ENCODE measurements at places on chromosomes 1 and 21.

DNA sequence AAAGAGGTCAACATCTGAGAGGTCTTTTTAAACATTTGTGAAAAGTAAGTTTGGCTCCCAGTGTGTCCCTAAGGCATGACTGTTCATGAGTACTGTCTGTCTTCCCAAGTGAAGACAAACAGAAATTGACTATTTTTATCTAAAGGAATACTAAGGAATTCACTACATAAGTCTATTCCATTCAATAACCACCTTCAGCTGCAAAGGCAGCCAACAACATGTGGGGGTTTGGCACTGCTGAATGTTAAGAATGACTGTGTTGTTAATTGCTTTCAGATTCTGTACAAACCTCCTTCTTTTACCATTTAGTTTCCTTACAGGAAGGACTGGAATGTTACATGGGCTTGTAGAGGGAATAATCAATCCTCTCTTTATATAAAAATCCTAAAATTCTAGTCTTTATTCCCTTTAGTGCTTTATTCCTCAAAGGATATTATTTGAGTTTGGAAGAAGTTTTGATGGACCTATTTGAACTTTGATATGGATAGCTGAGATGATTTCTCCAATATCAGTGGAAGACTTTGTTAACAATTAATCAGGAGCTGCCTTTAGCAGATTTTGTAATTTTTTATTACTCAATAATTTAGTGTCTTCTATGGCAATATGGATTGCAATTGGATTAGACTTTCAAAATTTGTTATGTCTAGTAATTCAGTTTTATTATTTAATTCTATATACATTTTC lies 201.7 kb upstream of the CHRM3 start:
- DNase-seq = no peak

DNA sequence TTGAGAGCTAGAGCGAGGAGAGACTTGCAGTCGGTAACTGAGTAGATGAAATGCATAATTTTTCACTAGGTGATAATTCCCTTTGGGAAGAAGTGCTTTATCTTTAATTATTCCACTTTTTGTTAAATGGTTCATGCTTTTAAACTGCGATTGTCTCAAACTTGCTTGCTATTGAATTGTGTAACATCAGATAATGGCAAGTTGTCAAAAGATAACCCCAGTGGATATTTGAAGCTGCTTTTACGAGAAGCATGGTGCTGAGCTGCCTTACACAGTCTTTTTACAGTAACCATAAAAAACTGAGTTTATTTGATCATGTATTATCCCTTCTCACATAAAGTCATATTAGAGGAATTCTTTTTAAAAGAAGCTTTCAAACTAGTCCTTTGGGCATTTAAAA lies 30.2 kb downstream of the TMEM50B start:
- no peak for DNase-seq

- DNase-seq = no peak
Observed at GRCh38 chr1:80534606-80535360, 1266.0 kb upstream of the ADGRL2 start.

DNA sequence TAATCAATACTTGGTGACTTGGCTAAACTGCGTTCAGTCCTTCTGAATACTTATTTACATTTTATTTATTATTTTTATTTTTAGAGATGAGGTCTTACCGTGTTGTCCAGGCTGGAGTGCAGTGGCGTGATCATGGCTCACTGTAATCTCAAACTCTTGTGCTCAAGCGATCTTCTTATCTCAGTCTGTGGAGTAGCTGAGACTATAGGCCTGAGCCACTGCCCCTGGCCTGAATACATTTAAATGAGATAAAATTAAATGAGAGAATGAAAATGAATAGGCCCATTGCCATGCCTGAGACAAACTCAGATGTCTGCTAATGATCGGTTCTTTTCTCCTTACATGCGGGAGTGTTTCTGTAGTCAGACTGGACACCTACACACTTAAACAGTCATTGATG lies 86.0 kb downstream of the GALNT2 start:
- DNase-seq = no peak

GRCh38 chr21:39041816-39042215 lies 141.4 kb downstream of the PSMG1 start:
- DNase-seq = no peak

GRCh38 chr1:164774413-164774812 lies 215.4 kb downstream of the PBX1 start:
- no peak for DNase-seq

DNA sequence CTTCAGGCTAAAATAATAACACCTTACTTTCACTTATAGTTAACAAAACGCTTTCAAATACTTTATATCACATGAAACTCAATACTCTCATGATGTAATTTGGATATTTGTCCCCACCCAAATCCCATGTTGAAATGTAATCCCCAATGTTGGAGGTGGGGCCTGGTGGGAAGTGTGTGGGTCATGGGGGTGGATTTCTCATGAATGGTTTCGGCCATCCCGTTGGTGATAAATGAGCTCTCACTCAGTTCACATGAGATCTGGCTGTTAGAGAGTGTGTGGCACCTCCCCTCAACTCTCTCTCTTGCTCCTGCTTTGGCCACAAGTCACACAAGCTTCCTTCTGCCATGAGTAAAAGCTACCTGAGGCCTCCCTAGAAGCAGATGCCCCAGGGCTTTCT lies 22.5 kb upstream of the PTGFRN start:
- DNase-seq = no peak

- DNase-seq = no peak
Observed at GRCh38 chr1:239922778-239923522, 168.7 kb upstream of the FMN2 start.

DNA sequence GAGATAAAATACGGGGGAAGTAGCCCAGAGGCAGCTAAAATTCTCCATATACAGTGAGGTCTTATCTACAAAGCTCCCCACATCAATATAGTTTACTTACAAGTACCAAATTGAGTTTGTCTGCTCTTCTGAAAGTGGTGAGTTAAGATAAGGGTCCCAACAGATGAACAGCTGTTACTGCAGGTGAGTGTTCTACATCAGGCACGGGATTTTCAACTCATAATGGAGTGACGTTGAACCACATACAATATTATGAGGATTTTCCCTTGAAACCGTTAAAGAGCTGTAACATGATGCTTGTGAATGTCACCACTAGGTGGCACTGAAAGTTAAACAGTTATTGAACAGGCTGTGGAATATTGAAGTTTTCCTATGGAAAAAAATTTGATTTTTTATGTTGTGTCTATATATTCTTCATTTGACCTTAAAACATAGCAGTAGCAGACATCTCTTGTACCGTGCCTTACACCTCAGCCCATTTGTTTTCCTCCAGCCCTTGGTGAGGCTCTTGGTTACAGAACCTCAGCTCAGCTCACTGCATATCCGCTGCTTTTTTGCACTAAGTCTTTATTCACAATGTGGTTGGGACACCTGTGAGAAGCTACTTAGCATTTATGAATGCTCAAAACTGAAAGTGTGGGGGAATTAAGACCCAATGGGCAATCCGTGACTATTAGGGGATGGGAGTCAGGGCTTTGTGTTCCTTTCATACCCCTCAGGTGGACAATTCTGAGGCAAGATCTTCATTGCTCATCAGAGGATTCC lies 23.2 kb downstream of the CD1D start:
- DNase-seq = no peak

- DNase-seq = no peak
Observed at GRCh38 chr1:17084787-17085186, 31.0 kb upstream of the SDHB start.

GRCh38 chr1:195236991-195237889 lies 1371.0 kb downstream of the KCNT2 start:
- no peak for DNase-seq

DNA sequence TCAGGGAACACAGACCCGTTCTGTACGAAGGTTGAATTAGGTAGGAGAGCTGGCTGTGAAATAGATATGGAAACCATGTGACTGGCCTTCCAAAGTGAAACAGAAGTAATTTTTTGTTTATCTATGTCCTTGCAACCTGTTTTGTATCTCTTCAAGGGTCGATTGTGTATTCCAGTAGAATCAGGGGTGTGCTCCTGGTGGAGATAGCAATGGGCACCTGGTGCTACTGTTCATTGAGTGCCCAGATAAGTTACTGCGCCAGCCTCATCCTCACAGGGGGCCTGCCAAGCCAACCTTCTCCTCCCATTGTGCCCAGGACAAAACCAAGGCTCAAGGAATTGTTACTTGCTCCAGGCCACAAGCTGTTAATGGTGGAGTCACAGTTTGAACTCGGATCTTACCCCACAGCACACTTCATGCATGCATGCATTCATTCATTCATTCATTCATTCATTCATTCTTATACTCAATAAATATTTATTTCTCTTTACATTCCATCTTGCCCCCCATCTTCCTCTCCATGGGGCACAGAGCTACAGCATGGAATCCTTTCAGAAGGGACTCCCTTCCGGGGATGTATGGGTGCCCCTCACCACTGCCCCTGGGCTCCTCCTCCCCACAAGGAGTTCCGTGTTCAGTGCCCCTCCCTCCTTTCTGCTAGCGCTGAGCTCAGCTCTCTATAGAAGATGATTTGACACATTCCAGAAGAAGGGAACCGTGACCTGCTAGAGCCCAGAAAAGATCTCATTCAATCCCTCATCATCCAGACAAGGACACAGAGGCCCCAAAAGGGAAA lies 24.0 kb downstream of the ADORA1 start:
- DNase-seq = no peak

GRCh38 chr1:168116327-168116799 lies 20.4 kb downstream of the GPR161 start:
- no peak for DNase-seq

- no peak for DNase-seq
Observed at GRCh38 chr1:37574834-37575480, 18.2 kb downstream of the DNALI1 start.

GRCh38 chr1:199665371-199665770 lies 362.1 kb upstream of the NR5A2 start:
- DNase-seq = no peak

- no peak for DNase-seq
Observed at GRCh38 chr1:179144626-179145025, 62.8 kb downstream of the TOR3A start.

GRCh38 chr1:11804666-11805421 lies 920 bp downstream of the MTHFR start:
- DNase-seq = no peak

GRCh38 chr1:185245466-185245865 lies 71.6 kb downstream of the IVNS1ABP start:
- DNase-seq = no peak

GRCh38 chr1:36086529-36087232 lies 2.0 kb upstream of the ADPRS start:
- DNase-seq = no peak

DNA sequence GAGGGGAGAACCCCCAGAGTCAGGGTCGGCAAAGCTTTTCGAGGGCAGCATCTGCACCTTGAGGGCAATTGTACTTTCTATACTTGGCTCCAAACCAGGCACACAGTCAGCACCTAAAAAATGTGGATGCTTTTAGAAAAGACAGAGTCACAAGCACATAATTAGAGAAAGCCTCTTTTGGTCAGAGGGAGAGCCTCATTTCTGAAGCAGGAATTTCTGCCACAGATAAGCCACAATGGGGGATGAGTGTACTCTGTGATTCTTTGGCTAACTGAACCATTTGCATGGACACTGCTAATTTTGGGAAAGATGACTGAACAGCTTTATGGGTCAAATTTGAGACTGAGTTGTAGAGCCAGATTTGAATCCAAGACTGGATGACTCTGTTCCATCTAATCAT lies 635.7 kb downstream of the KIF26B start:
- DNase-seq = no peak

DNA sequence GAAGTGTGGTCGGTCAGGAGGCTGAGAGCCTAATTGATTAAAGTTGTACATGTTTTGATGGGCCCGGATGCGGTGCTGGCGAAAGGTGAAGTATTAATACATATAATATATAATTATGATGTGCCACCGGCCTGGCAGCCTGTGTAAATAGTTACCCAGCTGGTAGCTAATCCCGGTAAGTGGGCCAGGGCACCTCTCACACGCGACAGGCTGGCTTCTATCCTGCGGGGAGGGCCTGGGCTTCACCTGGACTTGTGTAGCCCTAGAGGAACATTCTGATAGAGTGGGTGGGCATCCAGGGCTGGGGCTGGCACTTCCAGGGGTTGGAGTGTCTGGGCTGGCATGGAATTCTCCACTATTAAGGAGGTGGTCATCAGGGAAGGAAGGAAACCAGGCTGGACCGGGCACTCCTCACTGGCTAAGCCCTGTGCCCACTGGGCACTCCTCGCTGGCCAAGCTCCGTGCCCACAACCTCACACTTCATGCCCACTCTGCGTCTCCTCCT lies 48.3 kb downstream of the IGSF21 start:
- DNase-seq = no peak

DNA sequence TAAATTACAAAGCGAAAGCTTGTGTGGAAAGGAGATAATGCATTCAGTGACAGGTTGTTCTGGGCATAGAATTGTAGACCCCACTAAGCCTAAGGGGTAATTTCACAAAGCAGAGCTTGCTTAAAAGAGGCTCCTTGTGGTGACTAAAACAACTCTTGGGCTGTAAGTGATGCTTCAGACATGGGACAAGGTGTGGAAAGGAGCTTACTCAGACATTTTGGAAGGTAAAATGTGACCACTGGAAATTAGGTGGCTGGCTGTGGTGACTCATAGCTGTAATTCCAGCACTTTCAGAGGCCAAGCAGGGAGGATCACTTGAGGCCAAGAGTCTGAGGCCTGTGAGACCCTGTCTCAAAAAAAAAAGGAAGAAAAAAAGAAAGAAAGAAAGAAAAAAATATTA lies 51.1 kb upstream of the LRRC8C start:
- DNase-seq = no peak

DNA sequence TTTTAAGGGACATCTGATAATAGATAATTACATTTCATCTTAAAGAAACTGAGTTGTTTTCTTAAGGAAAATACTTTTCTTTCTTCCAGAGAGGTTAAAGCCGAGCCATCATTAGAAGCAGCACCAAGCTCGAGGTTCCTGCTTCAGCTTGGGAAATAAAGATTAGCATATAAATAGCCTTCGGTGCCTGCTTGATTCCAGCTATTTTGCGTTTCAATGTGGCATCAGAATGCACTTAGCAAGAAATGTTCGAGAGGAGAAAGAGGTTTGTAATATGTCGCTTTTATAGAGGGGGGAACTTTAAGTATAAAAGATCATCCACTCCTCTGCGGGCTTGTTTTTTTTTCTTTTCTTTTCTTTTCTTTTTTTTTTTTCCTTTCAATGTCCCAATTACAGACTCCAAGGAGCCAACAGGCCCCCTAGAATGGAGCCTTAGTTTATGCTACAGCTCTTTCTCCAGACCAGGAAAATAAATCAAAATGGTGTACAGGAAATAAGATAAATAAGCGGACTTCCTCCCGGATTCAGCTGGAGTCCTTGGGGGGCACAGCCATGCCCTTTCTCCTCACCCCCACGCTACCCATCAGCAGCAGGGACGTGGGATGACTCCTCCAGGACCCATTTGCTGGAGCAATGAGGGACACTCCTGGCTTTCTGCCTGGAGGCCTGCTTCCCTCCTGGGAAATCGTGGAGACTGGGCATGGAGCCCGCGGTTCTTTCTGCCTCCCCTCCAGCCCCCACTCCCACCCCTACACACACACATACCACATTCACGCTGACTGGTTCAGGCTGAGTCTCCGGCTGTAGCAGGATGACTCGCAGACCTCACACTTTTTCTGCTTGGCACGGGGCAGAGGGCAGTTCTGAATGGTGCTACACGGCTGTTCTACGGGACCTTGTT lies 131.6 kb downstream of the RRAGC start:
- DNase-seq = no peak
